ENCODE measurements at places on chromosomes 16 and 17.

GRCh38 chr16:88610909-88611812 is 27.2 kb upstream of the IL17C start:
- no peak for DNase-seq

DNA sequence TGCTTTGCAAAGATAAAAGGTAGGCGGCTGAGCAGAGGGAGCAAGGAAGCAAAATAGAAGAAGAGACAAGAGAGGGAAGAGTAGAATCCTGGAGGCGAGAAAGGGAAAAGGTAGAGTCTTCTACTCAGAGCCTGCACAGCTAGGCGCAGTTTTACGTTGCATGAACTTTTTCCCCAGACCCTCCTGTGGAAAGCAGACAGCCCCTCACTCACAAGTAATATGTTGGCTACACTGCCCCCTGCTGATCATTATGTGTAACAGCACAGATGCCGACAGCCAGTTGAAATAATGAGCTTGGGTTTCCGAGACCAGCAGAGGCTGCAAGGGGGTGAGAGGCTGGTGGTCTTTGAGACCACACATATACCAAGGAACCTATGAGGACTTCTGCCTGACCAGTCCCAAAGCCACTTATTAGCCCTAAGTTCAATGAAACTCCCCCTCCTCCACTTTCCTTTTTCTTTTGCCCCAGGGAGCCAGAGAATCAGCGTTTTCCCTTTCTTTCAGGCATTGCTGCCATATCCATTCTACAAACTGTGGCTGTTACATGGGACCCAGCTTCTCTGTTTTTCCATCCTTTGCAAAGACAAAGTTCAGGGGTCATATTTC is 22.5 kb upstream of the CMTR2 start:
- DNase-seq: no peak

- no peak for DNase-seq
These were observed 2.4 kb downstream of the CDT1 start for GRCh38 chr16:88805887-88806393.

DNA sequence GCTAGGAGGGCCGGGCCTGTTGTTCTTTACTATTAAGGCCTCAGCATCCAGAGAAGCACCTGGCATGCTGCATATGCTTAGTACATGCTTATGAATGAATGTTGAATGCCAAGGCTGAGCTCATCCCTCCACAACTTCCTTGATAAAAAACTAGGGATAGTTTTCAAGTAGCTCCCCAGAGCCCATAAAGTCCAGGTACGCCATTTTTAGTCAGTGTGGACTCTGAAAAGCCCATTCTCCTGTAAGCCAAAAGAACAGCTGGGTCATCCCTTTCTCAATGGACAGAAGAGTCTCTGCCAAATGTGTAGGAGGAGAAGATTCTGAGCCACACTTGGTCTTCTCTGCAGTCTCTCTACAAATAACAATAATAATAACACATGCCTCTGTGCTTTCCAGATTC is 8.9 kb upstream of the ITGB3 start:
- no peak for DNase-seq

DNA sequence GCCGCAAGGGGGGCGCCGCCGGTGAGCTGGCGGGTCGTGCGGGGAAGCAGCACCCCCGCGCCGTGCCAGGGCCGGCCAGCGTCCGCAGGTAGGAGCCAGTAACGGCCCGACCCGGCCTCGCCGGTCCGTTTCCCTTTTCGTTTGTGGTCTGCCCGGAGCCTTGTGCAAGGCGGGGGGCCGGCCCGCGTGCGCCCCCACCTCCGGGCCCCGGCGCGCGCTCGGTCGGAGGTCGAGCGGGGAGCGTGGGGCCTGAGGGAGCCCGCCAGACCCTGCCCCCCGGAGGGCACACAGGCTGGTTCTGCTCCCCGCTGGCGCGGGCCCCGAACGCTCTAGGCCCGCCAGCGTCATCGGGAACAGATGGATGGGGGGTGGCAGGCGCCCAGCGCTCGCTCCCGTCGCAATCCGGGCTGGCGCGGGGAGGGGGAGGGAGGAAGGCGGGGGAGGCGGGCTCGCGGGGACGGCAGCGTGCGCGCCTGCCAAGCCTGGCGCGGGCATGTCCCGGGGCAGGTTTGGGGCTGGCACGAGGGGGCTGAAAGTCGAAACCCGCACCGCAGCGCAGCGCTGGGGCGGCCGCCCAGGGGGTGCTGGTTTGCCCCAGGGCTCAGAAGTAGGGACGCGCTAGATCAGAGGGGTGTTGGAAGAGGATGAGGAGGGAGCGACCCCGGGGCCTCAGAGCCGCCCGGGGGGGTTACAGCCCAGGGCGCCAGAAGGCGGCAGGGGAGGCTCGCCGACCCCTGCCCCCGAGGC is 1.5 kb upstream of the GSE1 start:
- DNase-seq: peak; percentile 54

GRCh38 chr16:2787406-2787805 is at the start of gene PRSS33:
Gene PRSS33, minus strand, starts transcription at chr16:2787560. Its CDS starts 1,013 bp downstream, at chr16:2786547.
- no peak for DNase-seq

GRCh38 chr16:15403392-15403995 is 7.9 kb downstream of the MPV17L start:
- no peak for DNase-seq

- no peak for DNase-seq
These were observed 1.2 kb downstream of the TRIM47 start for GRCh38 chr17:75876938-75877751.

- no peak for DNase-seq
These were observed 38.0 kb downstream of the ABCA6 start for GRCh38 chr17:69103557-69104233.

DNA sequence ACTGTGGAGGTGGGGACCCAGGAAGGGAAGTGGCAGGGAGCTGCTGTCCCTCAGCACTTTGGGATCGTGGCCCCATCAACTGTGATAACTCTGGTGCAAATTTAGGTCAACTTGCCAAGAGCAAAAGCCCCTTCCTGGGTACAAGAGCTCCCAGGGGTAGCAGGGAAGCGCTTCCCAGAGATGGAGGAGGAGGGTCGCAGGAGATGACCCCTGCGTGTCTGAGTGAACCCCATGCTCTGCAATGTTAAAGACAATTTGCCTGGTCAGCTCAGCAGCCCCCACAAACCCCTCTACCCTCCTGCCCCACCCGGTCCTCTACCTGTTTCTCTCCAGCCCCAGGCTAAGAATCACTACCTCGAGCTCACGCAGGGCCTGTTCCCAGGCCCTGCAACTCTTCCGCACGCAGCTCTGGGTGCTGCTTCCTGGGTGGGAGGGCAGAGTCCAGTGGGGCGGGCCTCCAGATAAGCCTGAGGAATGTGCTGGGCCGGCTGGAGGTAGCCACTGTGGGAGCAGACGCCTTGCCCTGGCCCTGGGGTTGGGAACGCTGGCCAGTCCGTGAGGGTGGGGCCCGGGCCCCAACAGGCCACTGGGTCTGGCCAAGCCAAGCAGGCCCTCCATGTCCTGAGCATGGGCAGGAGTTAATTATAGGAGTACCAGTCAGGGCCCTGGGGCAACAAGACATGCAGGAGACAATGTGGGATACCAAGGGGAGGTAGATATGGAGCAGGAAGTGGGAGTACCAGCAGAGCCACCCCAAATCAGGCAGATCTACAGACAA is 6.1 kb downstream of the DOK4 start:
- no peak for DNase-seq

DNA sequence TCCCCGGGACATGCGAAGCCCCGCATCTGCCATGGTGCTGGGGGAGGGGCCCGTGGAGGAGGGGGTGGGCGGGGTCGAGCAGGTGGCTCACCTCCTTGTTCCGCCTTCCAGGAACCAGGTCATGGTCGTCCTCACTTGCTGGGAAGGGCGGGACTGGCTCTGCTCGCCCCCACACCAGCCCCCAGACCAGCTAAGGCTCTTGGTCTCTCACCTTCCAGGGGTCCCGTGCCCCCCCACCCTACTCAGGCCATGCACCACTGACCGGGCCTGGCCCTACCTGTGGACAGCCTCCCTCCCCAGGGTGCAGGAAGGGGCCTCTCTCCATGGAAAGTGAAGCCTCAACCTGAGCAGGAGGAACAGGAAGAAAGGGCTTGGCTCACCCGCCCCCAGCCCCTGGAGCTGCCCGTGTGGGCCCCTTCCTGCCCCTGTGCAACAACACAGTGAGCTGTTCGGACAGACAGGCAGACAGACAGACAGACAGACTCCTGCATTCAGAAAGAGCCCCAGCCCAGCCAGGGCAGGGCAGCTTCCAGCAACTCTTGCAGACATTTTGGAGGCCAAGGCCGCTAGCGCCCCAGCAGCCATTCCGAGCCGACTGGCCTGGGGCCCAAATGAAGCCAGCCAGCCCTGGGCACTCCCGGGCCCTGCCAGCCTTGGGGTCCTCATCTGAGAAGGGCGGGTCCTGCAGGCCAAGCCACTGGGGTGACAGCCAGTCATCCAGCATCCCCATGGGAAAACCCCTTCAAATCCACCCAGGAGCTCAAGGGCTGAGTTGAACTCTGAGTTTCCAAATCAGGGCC is 8.1 kb upstream of the KREMEN2 start:
- no peak for DNase-seq

DNA sequence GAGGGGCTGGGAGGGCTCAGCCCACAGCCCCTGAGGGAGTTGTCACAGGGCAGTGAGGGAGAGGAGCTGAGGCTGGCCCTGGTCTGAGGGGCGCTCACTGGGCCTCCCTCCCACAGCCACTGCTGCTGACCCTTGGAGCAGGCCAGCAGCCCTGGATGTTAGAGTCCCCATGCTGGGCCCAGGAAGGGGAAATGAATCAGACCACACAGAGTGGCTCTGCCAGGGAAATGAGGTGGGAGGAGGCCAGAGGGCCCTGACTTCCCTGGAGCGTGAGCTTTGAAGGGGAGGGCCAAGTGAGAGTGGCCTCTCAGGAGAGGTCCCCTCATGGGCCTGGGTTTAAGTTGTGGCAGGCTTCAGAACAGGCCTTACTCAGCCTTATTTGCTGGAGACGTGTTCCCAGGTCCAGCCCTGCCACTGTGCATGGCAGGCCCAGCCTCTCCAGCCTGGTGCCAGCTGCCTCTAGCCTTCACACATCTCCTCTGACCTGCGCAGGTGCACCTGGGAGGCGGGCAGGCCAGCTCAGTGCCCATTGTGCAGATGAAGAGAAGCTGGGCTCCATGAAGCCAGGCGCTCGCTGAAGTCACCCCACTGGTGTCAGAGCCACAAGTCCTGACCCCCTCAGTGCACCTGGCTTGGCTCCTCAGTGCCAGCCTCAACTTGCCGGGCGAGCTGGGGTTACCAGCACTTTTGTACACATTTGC is 15.4 kb downstream of the GPT2 start:
- no peak for DNase-seq

DNA sequence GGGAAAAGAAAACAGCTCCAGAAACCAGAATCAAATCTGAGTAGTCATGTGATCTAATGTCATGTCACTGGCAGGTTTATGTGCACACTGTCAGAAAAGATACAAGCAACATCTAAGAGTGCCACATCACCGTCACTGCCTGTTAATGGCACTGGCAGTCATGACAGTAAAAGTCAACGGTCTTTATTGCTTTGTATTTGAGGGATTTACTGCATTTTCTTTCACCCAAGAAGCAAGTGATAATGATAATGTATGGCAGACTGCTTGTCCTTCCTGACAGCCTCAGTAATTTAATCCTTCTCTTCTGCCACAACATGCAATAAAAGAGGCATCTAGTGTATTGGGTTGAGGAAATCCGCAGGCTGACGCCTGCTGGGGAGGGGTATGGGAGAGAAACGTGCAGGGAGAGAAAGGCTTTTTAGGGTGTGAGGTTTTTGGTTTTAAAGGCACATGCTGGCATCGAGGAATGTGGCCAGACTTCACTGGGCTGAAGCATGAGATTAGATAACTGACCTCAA is 92.4 kb downstream of the RPGRIP1L start:
- DNase-seq: no peak

DNA sequence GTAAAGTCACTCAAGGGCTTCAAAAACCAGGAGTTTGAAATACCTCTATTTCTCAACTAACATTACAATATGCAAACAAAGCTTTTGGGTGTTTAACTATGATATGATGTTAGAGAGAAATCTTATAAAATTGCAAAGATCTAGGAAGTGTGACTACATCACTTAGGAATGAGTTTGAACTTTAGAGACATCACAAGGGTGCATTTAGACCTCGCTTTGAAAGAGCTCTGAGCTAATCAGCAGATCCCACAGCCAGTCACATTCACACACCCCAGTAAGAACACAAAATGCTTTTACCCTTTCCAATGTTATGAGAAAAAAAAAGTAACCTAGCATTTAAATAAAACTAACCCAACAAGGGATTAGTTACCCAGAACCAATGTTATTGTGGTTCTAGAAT is 45.2 kb downstream of the HYDIN start:
- no peak for DNase-seq

- DNase-seq: no peak
These were observed 175.4 kb downstream of the AATF start for GRCh38 chr17:37123941-37124820.

- no peak for DNase-seq
These were observed 88.7 kb downstream of the AIPL1 start for GRCh38 chr17:6346156-6346786.

GRCh38 chr17:41523787-41524186 is 4.3 kb downstream of the KRT19 start:
- DNase-seq: no peak

DNA sequence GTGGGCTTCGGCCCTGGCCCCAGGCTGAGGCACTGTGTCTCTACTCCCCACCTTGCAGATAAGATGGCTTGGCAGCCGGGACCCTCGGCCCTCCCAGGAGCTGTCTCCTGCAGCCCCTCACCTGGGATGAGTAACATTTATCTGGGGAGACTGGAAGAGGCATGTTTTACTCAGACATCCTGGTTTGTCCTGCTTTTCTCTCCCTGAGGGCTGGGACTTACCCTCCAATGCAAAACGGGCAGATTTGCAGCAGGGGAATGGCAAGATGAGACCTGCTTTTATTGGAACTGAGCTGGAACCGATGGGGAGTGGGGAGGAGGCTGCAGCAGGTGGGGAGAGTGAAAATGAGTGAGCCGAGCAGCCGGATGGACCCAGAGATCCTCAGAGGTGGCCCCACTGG is 27.3 kb upstream of the UBE2G1 start:
- DNase-seq: no peak

GRCh38 chr17:1398931-1399678 is 917 bp downstream of the YWHAE start:
- no peak for DNase-seq

GRCh38 chr16:56637814-56638750 is at the start of gene MT1A:
Gene MT1A, plus strand, starts transcription at chr16:56638666. Its CDS starts 73 bp downstream, at chr16:56638739.
- no peak for DNase-seq

DNA sequence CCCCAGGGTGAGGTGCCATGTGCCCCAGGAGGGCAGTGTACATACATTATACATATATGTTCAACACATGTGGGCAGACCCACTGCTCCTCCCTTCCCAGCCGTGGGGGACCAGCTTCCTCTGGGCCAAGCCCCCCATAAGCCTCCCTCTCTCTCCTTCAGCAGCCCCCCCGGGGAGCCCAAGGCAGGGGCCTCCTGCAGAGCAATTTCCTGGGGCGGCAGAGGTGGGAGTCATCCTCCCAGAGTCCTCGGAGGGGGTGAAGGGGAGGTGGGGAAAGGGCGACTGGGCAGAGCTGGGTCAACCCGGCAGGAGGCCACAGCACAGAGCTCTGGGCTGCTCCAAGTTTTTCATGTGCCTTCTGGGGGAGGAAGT is 235.1 kb downstream of the ZNF423 start:
- no peak for DNase-seq

- DNase-seq: no peak
These were observed 37.5 kb downstream of the ADCY7 start for GRCh38 chr16:50303605-50304466.

GRCh38 chr16:73921295-73921694 is 375.3 kb upstream of the PSMD7 start:
- no peak for DNase-seq

- DNase-seq: no peak
These were observed 1.0 kb upstream of the CPD start for GRCh38 chr17:30377574-30378240.

Data from NCI-H2029 (cell line).